ENCODE measurements at places on chromosomes 1 and 21. TPM values are rescaled to one million over a fixed set of nuclear protein-coding genes. Genes with fewer than 3 reads are reported as not detected.

DNA sequence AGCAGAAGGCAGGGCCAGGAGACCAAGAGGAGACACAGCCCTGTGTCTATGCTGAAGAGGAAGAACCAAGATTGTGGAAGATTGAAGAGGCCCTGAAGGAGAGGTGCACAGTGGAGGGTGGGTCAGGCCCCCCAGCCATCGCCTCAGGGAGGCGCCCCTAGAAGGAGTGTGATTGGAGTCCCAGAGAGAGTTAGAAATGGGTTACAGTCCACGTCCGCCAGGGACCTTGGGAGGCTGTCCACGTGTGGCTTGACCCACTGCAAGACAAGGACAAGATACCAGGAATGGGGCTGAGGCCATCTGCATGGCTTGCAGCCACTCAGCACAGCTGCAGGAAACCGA, 375.1 kb downstream of the NPHP4 start:
- no peak for DNase-seq

- DNase-seq = no peak
These were observed 47.8 kb upstream of the RNF11 start for GRCh38 chr1:51188230-51188629.

AVPR1B gene
- polyA plus RNA-seq = 0.79 TPM

- DNase-seq = no peak
These were observed 14.7 kb upstream of the CFAP126 start for GRCh38 chr1:161382214-161383019.
